SJSA1 (cell line): ENCODE measurements at places on chromosomes 3 and 15.
A peak's percentile ranks its signal among the peaks of the same experiment; 100 is the strongest.

DNA sequence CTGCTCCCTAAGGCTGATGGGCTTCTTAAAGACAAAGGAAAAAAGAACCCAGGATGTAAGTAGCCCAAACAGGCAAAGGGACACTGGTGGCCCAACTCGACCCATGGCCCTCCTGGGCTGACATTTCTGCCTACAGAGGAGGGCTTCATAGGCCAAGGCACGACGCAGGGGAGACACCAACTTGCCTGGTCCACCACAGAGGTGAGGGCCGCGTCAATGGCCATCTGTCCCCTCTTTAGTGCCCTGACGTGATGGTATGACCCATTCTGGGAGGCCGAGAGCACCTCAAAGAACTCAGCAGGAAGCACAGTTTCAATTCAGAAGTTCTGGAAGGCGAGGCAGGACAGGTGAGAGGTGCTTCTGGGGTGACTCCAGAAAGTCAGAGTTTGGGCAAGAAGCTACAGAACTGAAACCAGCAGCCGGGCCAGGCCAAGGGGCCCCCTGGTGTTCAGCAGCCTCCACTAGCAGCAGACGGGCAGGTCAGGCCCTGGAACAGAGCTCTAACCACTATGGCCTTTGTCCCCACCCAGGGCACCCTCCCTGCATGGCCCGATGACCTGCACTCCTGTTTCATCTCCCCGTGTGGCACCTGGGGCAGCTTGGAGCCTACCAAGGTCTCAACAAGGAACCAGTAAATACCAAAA is 45.1 kb downstream of the HMCES start:
- DNase-seq = no peak

GRCh38 chr3:141105828-141106628 is 54.9 kb downstream of the SPSB4 start:
- DNase-seq = peak; percentile 68

DNA sequence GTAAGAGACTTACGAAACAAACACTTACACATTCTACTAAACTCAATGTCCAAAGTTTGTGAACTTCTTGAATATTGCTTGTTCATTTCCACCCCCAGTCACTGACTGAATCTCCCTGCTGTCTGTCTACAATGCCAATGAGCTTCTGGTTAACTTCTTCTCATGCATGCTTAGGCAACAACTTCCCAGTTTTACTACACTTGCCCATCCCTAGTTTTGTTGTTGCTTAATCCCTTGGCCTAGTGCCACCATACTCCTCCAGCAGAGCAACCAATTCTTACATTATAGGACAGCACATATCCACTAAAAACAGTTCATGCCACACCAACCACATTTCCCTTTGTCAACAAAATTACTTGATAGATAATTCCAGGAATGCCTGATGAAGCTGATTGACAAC is 40.9 kb upstream of the CCR2 start:
- DNase-seq = no peak

DNA sequence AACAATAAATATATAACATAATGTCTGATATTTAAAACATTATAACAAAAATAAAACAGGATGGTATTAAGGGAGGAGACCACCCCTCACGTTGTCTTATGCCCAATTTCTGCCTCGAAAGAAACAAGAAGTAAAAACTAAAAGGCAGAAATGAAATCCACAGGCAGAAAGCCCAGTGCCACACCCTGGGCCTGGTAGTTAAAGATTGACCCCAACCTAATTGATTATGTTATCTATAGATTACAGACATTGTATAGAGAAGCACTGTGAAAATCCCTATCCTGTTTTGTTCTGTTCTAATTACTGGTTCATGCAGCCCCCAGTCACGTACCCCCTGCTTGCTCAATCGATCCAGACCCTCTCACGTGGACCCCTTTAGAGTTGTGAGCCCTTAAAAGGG is 22.3 kb upstream of the ACP3 start:
- no peak for DNase-seq

DNA sequence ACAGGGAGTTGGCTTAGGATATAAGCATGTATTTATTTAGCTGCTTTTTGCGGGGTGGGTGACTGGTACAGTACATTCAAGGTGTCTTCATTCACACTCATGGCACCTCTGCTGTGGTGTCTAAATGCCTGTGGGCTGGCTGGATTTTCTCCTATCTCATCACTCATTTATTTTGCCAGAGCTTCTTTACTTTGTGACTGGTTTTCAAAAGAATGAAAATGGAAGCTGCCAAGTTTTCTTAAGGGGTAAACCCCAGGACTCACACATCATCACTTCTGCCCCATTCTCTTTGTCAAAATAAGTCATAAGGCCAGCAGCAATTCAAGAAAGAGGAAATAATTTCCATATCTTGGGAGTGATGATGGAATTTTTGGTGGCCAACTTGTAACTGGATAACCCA is 493.4 kb upstream of the ALCAM start:
- DNase-seq = no peak
